ENCODE measurements at places on chromosomes 2 and 18.

- no peak for DNase-seq
These were observed 114.4 kb upstream of the CHRNA1 start for GRCh38 chr2:174878537-174879147.

- DNase-seq, result no peak
These were observed 98.6 kb downstream of the CPO start for GRCh38 chr2:207037896-207038295.

- DNase-seq, result peak; percentile 46
These were observed 246.3 kb downstream of the TNS1 start for GRCh38 chr2:217756375-217757107.

DNA sequence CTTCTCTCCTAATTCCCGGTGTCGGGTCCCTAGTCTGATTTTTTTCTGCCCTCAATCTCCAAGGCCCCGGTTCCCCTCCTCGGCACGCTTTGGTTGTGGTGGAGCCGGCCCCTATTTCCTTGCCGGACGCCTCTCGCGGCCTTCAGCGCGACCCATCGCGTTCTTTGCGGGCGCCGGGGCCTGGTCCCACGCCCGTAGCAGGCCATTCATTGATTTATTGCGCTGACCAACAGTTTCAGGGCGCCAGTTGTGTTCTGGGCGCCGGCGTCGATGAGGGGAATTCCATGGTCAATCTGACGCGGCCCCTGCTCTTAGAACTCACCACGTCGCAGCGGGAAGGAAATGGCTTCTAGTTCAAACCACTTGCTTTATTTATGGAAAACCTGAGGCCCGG, 396 bp downstream of the CNOT9 start:
- peak; percentile 41 for DNase-seq

- peak; percentile 67 for DNase-seq
These were observed 41.4 kb downstream of the IL1R2 start for GRCh38 chr2:102033031-102033749.

GRCh38 chr2:172434821-172435605, 7.6 kb downstream of the ITGA6 start:
- no peak for DNase-seq

- DNase-seq, result no peak
These were observed 57.6 kb downstream of the DOCK10 start for GRCh38 chr2:224984637-224985036.

- DNase-seq, result no peak
These were observed 429.2 kb downstream of the PID1 start for GRCh38 chr2:228841877-228842276.

- no peak for DNase-seq
These were observed 58.3 kb downstream of the WDR7 start for GRCh38 chr18:56709463-56709862.

- no peak for DNase-seq
These were observed 1177.4 kb upstream of the LRRTM1 start for GRCh38 chr2:81481994-81482368.

DNA sequence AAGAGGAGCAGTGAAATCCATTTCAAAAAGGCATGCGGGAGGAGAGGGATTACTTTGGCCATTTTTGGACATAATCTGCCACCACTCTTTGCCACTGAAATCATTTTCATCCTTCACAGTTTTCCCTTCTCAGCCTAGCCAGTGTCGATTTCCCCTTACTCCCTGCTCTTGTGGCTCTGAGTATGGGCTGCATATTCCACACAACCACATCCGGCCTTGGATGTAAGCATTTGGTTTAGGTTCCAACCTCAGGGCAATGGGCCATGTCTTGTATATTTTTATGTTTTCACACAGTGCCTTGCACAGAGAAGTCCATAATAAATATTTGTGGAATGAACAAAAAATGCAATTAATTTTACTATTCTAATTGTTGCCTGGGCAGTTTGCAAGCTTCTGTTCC, 7.7 kb upstream of the SERPINE2 start:
- no peak for DNase-seq

DNA sequence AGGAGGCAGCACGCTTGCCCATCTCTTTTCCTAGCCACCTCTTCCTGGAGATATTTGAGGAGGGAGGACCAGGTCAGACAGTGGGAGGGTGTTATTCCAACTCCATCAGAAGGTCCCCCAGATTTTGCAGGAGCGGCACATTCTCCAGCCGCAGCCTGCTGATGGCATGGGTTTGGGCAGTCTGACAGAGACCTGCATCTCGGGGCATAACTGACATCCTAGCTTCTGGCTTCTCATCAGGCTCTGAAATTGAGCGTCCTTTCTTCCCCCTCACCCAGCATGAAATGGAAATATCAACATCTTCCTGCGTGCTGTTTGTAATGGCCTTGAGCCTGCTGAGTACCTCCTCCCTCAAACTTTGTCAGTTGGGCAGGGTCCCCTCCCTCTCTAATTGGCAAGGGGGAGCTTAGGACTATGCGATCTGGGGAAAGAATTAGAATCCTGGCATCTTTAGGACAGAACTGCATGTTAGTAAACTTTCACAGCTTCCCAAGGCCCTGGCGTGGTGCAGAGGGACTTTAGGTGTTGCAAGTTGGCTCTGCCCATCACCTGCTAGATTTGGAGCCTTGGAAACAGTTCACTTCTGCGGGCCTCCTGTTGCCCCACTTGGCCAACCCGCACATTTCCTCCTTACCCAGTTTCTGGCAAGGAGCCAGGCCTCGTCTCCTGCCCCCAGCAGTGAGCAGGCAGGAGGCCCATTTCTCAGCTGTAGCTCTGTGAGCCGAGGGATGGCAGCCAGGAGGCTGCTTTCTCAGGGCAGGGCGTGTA, 2.2 kb downstream of the ITM2C start:
- DNase-seq, result no peak

GRCh38 chr2:230343747-230344146, 16.8 kb downstream of the SP140L start:
- DNase-seq, result no peak

DNA sequence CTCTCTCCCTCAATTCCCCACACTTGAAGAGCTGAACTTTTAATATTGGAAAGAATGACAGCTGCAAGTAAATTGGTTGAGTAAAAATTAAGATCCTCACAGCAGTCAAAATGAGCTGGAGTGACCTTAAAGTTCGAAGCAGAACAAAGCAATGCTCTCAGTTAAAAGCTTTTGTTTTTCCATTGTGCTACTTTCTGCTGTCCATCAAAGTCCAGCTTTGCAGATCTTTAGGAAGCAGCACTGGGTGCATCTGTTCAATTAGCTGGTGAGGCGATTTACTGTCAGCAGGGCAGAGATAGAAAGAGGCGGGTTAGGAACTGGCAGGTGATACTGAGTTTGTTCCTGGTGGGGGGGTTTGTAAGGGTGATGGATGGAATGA, 834.8 kb downstream of the CPS1 start:
- no peak for DNase-seq

DNA sequence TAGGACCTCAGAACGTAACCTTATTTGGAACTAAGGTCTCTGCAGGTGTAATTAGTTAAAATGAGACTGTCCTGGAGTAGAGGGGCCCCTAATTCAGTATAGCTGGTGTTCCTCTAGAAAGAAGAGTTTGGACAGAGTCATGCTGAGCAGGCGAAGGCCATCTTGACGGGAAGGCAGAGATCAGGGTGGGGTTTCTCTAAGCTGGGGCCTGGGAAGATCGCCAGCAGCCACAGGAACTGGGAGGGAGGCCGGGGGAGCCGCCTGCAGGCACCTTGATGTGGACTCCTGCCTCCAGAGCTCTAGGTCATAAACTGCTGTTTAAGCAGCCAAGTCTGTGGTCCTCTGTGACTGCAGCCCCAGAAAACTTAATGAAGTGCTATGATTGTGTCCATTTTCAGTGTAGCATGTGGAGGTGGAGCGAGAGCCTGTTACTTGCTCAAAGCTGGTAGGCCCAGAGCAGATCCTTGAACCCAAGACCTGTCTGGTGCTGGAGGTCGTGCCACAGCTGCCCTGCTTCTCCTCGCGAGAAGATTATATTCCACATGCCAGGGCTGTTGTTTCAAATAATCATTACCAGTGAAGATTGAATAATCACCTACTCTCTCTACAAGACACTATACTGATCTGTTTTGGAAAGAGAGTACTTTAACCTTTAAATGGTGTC, 105.7 kb downstream of the TPO start:
- no peak for DNase-seq

DNA sequence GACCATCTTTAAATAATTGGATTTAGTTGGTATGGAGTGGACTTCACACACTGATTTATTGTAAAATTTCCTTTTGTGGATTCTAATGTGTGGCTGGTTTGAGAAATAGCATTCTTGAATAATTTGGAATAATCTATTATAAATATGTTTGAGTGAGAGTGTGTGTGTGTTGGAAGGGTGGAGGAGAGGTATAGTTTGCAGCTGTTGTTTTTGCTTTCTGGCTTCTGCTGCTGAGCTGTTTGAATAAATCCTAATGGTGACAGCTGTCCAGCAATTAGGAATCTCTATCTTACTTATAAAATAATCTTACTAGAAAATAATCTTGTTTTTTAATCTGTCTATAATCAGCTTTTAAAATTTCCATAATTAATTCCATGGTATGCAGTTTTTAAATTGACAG, 1283.0 kb upstream of the CDH2 start:
- DNase-seq, result no peak

DNA sequence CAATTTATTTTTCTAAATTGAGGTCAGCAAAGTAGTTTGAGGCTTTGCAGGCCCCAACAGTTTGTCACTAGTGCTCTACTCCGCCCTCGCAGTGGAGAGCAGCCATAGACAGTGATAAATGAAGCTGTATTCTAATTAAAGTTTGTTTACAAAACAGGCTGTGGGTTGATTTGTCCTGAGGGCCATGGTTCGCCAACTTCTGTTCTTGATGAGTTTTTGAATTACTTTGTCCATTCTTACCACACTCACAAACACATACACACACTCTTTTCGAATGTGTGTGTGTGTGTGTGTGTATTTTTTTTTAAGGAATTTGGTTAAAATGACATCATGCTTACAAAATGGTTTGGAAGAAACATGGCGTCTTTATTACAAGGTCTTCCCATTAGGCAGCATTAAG, 68.6 kb downstream of the MTCL1 start:
- no peak for DNase-seq

DNA sequence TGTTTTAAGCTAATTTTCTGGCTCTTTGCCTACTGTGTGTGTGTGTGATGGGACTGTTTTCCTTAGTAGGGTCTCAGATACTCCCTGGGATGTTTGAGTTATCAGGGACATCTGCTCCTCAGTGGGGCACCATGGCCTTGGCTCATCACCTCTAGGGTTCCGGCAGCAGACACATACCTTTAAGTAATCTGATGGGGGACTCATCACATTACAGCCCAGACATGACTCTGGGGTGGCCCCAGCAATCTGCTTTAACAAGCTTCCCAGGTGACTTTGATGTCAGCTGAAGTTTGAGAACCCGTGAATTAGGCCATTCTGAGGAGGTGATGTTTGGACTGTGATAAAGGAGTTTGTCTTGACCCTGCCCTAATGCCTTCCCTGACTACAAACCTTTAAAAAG, 38.8 kb downstream of the DDX18 start:
- DNase-seq, result no peak

DNA sequence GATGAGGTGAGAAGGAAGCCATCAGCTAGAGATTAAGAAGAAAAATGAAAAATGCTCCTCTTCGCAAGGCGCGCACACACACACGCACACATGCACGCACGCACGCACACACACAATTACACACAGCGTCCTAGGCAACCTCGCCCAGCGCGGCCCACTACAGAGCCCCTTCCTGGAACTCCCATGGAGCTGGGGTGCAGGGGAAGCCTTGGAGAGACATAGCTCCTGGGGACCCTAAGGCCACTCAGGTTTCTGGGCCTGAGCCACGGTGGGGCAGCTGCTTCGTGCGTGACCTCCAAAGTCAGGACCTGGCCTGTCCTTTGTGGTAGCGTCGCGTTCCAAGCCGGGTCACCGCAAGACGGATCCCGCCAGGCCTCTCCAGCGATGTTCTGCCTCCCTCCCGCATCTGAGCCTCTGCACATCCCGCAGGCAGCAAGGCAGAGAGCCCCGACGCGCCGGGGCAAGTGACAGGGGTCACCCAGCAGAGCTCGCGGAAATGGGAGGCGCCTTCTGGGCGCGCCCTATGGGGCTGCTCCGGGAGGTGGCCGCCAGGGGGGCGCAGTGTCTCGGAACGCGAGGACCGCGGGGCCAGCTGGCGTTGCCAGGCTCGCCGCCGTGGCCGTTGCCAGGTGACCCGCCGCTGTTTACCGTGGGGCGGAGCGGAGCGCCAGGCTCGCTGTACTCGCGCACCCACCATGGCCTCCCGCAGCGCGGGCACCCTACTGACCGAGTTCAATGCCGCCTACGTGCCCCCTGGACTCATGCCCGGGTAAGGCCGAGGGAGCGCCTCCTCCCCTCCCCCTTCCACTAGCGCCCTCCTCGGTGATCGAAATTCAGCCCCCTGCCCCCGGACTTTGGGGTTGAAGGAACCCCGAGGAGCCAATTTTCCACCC, 79.0 kb downstream of the CIB4 start:
- peak; percentile 13 for DNase-seq

DNA sequence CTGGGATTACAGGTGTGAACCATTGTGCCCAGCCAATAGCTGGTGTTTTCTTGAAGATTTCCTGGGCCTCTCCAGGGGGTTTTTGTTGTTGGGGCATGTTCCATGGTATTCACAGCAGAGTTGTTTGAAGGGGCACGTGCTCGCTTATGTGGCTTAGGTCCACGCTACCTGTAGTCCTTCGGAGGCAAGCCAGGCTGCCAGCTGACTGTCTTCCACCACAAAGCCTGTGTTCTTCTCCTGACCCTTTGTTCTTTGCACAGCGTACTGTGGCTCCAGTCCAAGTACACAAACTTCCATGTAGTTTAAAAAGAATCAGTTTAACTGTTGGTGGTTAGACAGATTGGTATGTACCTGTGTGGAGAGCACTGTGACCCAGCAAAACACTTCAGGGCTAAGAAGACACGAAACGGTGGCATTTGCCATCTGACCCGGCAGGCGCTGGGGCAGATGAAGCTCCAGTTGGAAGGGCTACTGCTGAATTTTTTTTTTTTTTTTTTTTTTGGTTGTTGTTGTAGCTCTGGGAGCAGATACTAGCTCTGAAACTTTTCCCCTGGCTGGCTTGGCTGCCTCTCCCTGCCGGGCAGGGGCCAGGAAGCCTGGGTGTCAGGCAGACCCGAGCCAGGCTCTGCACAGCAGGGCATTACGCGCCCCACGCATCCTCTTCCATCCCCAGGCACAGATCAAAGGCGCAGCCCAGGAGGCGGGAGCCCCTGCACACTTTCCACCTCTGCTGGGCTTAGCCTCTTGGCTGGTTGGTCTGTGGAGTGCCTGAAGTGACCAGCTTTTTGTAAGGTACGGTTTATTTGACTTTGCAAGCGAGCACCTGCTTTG, 5.7 kb downstream of the GREB1 start:
- DNase-seq, result no peak

DNA sequence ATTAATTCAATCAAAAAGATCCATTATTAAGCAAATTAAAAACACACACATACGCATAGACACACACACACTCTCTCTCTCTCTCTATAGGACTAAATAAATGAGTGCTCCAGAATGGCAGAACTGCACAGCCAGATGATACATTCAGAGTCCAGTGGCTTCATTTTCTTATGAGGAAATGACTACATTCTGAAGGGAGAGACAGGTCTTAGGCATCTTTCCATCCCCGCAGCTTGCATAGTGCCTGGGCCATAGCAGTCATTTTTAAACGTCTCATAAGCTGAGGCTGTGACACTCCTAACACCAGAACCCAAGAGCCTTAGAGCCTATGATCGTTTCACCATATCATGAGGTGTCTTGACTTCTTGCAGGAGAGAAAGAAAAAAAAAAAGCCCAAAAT, 31.1 kb downstream of the FEZ2 start:
- DNase-seq, result no peak

- no peak for DNase-seq
These were observed 39.8 kb downstream of the NDUFA10 start for GRCh38 chr2:239985356-239985755.

GRCh38 chr18:32769071-32769585, 3.7 kb downstream of the KLHL14 start:
- DNase-seq, result no peak

All from stimulated activated naive B cell treated with anti-CD40 and anti-IgM and Interleukin-4, amounts not matched to agents 10 μg/mL and 1 μg/mL and 100 μg/mL, for 72 hours (primary cell).